ENCODE measurements at places on chromosomes 3 and 15. TPM values are rescaled to one million over a fixed set of nuclear protein-coding genes. Genes with fewer than 3 reads are reported as not detected.

Gene ARRDC4
- total RNA-seq: 24.0 TPM

Gene MST1R
- total RNA-seq: 1.8 TPM

Gene GOLGA6L2
- not detected for total RNA-seq

Gene GRK7
- not detected for total RNA-seq

Gene GABRG3
- total RNA-seq: not detected

Gene ISG20
- 16.2 TPM for total RNA-seq

Gene TSC22D2
- 41.5 TPM for total RNA-seq

Gene RAB5A
- total RNA-seq: 70.3 TPM

Gene XIRP1
- 0.10 TPM for total RNA-seq

Gene POLR2M
- total RNA-seq: 55.9 TPM

- no peak for DNase-seq
These were observed 8.3 kb downstream of the CD200R1 start for GRCh38 chr3:112966633-112967032.

- DNase-seq: no peak
These were observed 12.6 kb downstream of the HAPLN3 start for GRCh38 chr15:88882785-88883184.

DNA sequence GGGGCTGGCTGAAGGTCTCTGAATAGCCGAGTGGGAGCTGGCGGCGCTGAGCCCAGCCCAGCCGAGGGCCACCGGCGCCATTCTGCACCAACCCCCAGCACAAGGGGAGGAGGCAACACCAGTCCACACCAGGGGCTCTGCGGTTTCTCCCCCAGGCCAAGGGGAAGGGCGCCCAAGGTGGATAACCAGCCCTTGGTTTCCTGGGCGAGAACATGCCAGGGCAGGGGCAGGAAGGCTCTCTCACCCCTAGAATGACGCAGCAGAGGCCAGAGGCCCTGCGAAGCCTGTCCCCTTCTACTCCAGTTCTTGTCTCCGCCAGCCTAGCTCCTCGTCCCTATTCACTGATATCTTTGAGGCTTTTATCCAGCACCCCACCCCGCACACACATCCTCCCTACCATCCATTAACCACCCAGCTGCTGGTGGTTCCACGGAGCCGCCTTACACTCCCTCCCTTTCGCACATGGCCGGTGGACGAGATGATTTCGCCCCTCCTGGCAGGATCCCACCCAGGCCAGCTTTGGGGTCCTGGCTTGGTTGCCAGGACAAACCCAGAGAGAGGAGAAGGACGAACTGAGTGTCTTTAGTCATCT, 1.3 kb downstream of the RBPMS2 start:
- DNase-seq: no peak

DNA sequence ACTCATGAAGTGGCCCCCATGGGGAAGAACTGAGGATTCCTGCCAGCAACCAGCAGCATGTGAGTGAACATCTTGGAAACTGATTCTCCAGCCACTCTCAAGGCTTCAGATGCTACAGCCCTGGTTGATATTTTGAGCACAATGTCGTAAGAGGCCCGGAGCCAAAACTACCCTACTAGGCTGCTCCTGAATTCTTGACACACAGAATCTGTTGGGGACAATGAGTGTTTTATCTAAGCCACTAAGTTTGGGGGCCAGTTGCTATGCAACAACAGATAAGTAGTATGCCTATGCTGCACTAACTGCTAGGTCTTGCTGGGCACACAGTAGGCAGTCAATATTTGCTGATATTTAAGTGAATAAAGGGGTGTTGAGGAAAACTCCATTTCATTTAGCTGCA, 89.9 kb upstream of the CHL1 start:
- DNase-seq: no peak

DNA sequence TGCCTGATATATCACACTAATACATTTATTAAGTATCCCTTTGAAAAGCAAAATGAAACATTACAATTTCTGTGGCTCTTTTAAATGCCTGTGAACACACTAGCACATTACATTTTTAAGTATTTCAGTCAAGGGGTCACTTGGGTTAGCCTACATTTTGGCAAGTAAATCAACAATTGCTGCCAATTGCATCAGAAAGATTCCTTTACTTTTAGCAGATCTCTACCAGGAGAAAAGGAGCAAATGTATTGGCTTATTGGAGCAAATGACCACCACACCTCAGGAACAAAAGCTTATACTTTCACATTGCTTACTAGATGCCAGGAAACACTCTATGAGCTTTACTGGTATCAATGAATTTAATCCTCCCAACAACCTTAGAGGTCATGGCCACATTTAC, 947.1 kb downstream of the FHIT start:
- no peak for DNase-seq

DNA sequence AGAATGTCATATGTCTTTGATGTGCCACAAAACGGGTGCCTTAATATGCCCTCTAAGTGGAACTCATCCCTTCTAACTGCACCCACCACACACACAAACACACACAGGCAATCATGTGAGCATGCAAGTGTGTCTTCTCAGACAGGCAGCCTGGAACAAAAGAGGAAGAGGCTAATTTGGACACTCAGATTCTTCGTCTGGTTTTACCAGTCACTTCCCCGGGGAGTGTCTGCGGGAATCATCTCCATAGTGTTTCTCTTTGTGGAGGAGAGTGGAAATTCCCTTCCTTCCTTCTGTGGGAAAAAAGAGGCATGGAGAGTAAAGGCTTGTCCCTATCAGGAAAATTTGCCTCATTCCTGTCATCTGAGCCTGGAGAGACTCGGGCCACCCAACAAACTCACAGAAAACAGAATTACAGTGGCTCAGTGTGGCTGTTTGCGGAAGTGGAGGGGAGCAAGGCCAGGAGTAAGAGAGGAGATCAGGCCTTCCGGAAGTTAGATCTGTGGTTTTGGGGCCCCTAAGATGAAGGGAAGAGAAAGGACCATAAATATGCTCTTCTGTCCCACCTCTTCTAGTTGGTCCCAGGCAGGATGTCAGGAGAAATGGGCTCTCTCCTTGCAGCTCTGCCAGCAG, 212.6 kb upstream of the SEMA6D start:
- no peak for DNase-seq

GRCh38 chr3:13279532-13279910, 140.6 kb downstream of the NUP210 start:
- DNase-seq: no peak

DNA sequence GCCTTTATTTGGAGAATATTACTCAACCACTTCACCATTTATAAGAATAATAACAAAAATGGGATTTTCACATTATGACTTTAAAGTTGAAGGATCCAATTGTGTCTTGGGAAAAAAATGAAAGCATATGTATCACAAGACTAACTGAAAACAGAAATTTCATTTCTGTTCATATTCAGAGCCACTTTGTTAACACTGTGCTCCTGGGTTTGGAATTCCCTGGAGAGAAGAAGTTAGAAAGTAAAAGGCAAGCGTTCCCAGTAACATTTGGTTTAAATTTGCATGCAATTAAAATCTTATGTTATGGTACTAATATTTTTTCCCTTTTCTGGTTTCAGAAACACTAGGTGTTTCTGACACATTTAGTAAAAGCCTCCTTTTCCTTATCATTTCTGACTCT, 230.8 kb downstream of the RBMS3 start:
- DNase-seq: no peak

GRCh38 chr3:11155341-11156025, 1.2 kb downstream of the HRH1 start:
- DNase-seq: peak; percentile 89

DNA sequence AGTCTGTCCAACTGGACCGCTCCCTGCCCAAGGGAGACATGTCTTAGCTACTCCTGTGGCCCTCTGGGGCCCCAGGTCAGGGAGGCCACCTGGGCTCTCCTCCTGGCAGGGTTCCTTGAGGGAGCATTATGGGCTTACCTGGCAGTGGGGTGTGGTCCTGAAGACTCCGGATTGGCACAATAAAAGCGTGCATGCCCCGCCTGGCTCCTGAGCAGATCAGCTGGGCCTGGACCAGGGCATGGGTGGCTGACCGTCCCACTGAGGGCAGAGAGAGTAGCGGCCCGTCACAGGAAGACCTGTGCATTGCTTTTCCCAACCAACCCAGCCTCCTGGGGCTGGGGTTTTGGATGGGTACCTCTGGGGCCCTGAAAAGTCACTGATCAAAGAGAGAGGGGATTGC, 5.4 kb downstream of the ACOX2 start:
- no peak for DNase-seq

DNA sequence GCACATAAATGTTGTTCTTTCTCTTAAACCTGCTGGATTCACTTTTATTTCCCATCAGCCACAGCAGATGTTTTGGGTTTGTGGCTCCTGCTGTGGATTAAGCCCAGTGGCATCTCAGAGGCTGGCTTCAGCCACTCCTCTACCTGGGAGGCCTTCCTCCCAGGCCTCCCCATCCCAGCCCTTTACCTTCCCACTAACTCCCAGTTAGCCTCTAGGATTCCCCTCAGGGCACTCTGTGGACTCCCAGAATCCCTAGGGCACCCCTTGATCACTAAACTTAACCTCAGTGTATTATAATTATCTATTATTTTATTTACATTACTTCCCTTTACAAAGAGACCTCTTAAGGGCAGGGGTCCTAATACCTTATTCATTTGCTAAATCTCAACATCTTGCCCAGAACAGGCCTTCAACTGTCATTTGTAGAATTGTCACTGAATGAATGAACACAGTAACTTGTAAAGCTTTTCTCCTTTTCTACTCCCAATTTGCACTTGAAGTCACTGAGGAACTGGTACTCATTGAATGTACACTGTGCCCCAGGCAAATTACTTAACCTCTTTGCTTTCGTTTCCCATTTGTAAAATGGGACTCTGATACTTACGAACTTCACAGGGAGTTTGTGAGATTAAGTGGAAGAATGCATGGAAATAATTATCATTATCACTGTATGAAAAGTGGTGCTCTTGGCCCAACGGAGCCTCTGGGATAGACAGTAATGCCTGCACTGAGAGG, 8.3 kb downstream of the CCDC13 start:
- DNase-seq: no peak

GRCh38 chr3:119405315-119405714, 58.1 kb downstream of the TMEM39A start:
- no peak for DNase-seq

DNA sequence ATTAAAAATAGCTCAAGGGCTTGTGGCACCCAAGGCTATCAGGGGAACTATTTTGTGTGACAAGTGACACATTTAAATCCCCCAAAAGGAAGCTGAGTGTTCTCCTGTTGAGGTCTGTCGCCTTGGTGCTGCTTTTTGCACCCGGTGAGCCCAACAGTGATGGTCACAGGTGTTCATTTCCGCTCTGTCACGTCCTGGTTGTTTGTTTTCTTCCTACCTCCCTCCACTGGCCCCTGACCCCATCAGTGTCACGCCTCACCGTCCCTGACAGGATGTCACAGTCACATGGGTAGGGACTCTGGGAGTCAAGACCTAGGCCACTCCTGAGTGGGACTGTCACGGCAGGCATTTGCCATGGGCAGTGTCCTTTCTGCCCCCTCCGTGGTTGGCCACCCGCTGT, 11.2 kb downstream of the SLCO3A1 start:
- DNase-seq: no peak

DNA sequence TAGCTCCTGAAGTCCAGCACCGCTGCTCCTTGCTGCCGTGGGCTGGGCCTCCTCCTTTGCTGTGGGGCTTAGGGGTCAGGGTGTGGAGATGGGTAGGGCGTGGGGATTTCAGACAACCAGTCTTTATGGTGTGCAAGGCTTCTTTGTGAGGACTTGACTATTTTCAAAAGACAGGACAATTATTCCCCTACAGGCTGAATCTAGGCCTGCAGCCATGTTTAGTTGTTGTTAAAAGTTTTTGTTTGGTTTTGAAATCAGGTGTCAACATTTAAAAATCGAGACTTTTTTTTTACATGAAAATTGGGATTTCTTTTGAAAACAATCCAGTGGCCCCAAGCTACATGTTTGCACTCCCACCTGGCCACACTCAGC, 10.6 kb downstream of the RPL32 start:
- DNase-seq: no peak

DNA sequence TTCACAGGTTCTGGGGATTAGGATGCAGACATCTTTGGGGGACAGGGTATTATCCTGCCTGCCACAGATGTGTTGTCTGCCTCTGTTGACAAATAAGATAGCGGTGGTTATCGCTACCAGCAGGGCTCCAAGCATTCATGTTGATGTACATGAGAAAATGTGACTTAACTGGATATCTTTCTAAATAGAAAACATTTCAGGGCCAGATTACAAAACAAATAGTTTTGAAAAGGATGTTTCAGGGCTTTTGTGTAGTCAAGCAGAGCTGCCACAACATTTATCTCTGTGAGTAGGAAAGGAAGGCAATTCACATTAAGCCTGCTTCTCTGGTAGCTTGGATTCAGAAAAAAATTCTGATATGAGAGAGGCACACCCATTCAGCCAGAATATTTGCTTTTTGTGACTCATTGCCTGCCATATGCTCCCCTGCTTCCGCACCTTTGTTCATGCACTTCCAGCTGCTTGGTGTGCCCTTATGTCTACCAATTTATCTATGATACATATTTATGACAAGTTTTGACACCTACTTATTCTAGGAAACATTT, 22.8 kb downstream of the PLS1 start:
- no peak for DNase-seq

GRCh38 chr3:183697610-183698317, at the start of gene YEATS2:
Gene YEATS2, plus strand, starts transcription at chr3:183697797. Its CDS starts 17,366 bp downstream, at chr3:183715163.
- DNase-seq: no peak

GRCh38 chr3:160105907-160106584, 117.4 kb downstream of the IL12A start:
- no peak for DNase-seq

- no peak for DNase-seq
These were observed 605.9 kb downstream of the ROBO1 start for GRCh38 chr3:79161941-79162340.

- no peak for DNase-seq
These were observed 952 bp upstream of the CHST2 start for GRCh38 chr3:143118630-143119008.

- no peak for DNase-seq
These were observed 2.9 kb upstream of the IQSEC1 start for GRCh38 chr3:13075986-13076654.

DNA sequence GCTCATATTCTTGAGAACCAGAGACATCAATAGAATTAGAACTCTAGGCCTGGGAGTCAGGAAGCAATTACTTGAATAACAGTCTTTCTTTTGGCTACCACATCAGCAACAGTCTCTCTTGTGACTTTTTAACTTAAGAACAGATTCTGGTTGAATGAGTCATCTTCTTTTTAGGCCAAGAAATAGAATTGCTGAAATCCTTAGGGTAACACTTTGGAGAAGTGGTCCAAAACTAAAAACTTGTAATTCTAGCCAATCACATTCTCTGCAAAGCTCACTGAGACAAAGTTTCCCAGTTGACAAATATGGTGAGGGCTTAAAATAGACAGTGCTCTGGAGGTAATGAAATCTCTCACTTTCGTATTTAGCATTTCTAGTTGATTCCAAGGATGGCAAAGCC, 238.0 kb downstream of the SHOX2 start:
- no peak for DNase-seq

GRCh38 chr3:14624498-14624897, 27.1 kb upstream of the CCDC174 start:
- DNase-seq: no peak

- no peak for DNase-seq
These were observed 12.0 kb upstream of the GRIP2 start for GRCh38 chr3:14552041-14552648.

- no peak for DNase-seq
These were observed 238.7 kb upstream of the TMCO5A start for GRCh38 chr15:37695719-37696118.

Data from mesenteric fat pad (tissue), 1 donor.